ENCODE measurements at places on chromosomes 11 and 22.

DNA sequence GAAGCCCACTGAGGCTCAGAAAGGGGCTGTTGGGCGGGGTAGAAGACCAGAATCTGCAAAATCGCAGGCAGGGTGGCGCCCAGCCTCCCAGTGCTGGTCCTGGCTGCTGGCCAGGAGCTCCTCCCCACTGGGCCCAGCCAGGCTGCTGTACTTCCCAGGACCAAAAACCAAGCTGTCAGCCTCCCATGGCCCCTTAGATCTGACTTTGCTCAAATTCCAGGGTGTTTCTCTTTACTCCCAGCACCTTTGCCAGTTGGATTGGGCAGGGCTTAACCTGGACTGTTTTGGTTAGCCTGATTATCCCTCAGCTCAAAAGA, 44.2 kb upstream of the WEE1 start:
- no peak for DNase-seq

GRCh38 chr11:117143390-117143789, 697 bp upstream of the PAFAH1B2 start:
- no peak for DNase-seq

GRCh38 chr11:114162719-114163123, 103.2 kb downstream of the ZBTB16 start:
- DNase-seq = no peak

DNA sequence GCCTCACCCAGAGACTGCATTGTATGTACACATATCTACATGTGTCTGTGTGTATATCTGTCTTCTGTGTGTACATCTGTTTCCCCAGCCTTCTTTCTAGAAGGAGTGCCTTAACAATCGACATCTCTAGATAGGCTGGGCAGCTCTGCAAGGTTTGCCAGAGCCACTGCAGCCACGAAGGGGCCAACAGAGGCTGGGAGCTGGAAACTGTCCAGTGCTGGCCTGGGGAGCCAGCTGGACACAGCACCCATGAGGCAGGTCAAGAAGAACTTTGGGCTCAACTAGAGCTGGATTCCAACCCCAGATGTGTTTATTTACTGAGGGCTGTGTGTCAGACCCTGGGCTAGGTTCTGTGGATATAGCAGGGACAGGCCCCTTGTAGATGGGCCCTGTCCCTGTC, 3.3 kb downstream of the SGSM1 start:
- DNase-seq = no peak

- no peak for DNase-seq
These were observed 177.5 kb upstream of the CTSC start for GRCh38 chr11:88515002-88515401.

GRCh38 chr22:30043161-30043560, 37.1 kb upstream of the HORMAD2 start:
- no peak for DNase-seq

DNA sequence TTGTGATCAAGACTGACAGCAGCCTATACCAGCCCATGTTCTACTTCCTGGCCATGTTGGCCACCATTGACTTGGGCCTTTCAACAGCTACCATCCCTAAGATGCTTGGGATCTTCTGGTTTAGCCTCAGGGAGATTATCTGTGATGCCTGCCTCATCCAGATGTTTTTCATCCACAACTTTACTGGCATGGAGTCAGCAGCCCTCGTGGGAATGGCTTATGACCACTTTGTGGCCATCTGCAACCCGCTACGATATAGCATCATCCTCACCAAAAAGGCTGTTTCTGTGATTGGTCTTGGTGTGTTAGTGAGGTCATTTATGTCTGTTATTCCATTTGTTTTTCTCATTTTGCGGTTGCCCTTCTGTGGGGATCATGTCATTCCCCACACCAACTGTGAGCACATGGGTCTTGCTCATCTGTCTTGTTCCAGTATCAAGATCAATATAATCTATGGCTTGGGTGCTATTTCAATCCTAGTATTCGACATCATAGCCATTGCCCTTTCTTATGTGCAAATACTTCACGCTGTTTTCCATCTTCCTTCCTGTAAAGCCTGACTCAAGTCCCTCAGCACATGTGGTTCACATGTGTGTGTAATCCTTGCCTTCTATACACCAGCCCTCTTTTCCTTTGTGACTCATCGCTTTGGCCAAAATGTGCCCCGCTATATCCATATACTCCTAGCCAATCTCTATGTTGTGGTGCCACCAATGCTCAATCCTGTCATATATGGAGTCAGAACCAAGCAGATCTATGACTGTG, 23.6 kb downstream of the OR52E1 start:
- DNase-seq = no peak

GRCh38 chr22:32618441-32619140, 144.0 kb downstream of the FBXO7 start:
- DNase-seq = no peak

DNA sequence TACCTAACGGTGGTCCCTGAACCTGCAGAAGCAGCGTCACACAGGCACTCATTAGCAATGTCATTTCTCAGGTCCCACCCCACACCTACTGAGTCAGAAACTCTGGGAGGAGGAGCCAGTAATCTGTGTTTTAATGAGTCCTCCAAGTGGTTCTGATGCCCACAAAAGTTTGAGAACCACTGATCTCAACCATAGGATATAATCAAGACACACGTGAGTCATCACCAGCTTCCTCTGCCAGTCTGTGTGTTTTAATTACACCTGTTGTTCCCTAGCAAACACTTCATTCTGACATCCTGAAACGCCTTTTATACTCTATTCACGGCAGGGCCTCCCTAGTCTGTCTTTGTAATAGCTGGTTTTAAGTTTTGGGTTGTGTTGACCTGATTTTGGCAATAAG, 5.8 kb downstream of the TECTA start:
- DNase-seq = no peak

DNA sequence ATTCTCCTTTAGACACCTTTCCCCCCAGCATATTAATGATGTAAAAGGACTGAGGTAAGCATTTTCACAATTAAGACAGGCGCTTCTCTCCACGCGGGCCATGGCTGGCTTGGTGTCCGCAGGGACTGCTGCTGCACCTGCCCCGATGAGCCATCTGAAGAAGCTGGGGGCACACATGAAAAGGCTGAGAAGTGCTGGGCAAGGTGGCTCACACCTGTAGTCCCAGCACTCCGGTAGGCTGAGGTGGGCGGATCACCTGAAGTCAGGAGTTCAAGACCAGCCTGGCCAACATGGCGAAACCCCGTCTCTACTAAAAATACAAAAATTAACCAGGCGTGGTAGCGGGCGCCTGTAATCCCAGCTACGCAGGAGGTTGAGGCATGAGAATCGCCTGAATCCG, 21.3 kb downstream of the KRTAP5-6 start:
- no peak for DNase-seq

GRCh38 chr22:17633217-17633997, 4.9 kb upstream of the ATP6V1E1 start:
- DNase-seq = peak; percentile 85

DNA sequence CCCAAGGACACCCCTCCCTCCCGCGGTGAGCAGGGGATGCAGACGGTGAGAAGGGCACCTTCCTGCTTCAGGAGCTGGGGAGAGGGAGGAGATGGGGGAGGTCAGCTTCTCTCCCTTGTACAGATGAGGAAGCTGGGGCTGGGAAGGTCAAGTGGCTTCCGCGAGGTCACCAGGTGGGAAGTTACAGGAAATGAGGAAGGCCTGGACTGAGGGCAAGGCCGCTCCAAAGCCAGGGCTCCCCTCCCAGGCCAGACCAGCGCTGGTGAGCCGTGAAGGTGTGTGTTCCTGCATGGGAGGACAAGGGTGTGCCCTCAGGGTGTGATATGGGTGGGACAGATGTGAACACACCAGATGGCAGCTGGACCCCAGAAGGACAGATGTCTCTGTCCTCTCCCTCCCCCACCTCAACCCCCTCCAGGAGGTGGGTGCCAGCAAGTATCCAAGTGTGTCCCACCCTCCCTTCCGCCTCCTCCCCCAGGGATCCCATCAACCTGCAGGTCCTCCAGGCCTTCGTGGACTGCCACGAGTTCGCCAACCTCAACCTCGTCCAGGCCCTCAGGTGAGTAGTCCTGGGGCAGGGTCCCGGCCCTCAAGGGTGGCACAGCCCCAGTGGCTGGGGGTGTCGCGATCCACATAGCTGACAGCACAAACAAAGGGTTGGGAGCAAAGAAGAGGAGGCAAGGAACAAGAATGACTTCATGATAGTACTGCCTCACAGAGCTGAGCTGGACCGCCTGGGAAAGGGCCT, 16.6 kb downstream of the CYTH4 start:
- no peak for DNase-seq

GRCh38 chr11:120773501-120774031, 250.3 kb upstream of the TBCEL start:
- no peak for DNase-seq

- no peak for DNase-seq
These were observed 73.2 kb downstream of the DBX1 start for GRCh38 chr11:20087118-20087521.

DNA sequence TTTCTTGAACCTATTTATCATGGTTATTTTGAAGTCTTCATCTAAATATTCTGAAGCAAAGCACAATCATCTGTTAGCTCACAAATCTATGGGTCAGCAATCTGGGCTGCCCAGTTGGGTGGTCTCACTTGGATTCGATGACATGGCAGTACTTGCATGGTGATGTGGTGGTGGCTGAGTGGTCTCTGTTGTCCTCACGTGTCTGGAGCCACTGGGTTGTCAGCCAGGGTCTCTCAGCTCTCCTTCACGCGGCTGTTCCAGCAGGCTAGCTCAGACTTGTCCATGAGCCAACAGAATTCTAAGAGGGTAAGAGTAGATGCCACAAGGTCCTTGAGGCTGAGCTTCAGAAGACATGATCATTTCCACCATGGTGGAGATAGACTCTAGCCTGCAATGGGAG, 66.4 kb upstream of the KCNQ1OT1 start:
- DNase-seq = no peak

Measured in HepG2 (cell line).